Pons (tissue), 1 donor: ENCODE measurements at places on chromosomes 11 and 22.

DNA sequence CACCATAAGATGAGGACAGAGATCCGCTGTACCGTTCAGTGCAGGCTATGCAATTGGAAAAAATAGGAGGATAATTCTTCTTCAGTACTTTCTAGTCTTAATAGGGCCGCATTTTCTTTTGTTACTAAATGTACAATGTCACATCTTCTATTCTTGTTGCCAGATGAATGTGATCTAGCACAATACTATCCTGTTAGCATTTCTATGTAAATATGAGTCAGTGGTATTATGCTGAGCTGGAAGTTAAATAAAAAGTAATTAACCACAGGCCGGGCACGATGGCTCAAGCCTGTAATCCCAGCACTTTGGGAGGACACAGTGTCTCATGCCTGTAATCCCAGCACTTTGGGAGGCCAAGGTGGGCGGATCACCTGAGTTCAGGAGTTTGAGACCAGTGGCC is 24.4 kb upstream of the BIRC3 start:
- no peak for DNase-seq

DNA sequence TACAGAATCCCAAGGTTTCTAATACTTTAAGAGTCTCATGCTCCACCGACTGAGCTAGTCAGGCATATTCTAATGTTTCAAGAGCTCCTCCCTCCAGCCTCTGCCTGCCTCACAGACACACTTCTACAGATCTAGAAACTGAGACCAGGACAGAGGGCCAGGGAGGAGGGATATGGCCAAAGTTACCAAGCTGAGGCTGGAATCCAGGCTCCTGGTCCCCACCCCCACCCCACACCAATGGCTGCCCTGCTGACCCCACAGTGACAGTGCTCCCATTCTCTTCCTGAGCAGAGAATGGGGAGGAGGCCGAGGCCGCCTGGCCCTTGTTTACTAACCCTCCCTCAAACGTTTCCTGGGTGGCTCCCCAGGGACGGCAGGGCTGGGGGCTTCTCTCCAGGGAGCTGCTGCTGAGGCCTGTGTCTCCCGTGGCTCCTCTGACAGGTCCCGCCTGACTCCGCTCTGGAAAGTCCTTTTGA is 2.2 kb downstream of the PLEKHB1 start:
- peak; percentile 60 for DNase-seq

DNA sequence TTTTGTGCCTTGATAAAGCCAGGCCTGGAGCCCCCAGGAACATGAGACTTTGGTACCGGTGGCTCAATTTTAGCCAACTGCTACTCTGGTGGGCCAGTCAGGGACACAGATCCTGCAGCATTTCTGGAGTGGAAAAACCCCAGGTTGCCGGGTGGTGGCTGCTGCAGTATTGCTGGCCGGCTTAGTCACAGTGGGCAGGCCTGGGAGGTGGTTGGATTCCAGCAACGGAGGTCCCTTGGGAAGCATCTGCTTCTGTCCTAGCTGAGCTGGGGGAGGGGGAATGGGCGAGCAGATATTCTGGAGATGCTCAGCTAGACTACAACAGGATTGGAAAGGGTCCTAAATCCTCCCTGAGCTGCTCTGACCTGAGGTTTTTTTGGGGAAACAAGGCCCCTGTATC is 31.6 kb upstream of the ACCSL start:
- no peak for DNase-seq

DNA sequence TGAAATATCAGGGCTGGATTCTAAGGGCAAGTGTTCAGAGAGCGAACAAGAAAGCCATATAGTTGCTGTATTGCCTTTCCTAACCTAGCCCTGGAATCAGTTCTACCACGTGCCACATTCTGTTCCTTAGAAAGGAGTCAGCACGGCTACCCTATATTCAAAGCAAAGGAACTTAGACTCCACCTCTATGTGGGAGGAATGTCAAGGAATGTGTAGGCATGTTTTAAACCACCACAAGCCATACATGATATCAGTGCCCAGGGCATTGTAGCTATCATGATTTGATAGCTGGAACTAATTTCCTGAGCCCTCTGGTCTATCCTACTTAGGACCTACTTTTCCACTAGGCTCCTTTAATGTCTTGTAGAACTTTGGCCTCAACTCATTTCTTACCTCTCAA is 2.5 kb upstream of the EIF4ENIF1 start:
- DNase-seq = no peak

GRCh38 chr11:130145975-130146776 is 13.4 kb upstream of the ST14 start:
- no peak for DNase-seq

DNA sequence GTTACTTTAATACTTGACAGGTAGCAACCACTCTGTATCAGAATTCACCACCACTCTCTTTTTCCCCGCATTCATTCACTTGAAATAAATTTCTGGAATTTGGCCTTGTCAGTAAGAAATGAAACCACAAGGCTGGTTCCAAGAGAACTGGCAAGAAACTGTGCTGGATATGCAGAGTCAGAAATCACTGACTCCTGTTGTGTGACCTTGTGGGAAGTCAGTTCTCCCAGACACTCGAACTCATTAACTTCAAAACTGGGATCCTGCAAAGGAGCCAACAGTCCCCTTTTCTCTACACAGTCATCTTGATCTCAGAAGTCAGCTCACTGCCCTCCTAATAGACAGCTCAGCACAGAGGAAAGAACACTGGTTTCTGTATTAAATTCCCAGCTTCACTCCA is 142.7 kb downstream of the LRRC4C start:
- peak; percentile 32 for DNase-seq

DNA sequence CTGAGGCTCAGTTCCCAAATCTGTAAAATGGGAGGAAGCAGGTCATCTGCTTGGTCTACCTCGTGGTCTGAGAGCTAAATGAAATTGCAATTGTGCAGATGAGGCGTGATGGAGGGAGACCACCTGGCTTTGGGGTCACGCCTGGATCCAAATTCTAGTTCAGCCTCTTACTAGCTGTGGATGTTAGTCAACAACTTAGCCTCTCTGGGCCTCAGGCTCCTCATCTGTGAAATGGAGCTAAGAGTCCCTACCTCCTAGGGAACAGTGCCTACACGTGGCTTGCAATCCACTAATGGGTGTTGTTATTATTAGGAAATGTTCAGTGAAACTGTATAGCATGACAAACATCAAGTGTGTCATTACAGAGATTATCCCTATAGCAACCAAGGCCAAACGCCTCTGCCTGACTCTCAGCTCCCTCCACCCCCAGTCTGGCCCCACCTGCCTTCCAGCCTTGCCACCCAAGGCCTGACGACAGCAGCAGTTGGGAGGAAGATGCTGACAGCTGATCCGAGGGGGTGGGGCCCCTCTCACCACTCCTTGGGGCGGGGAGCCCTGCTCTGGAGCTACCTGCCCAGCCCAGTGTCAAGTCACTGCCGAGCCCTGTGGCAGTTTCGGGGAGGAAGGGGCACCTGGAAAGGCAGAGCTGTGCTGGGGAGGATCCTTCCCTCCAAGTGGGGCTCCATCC is 1.7 kb upstream of the RHOD start:
- DNase-seq = no peak

DNA sequence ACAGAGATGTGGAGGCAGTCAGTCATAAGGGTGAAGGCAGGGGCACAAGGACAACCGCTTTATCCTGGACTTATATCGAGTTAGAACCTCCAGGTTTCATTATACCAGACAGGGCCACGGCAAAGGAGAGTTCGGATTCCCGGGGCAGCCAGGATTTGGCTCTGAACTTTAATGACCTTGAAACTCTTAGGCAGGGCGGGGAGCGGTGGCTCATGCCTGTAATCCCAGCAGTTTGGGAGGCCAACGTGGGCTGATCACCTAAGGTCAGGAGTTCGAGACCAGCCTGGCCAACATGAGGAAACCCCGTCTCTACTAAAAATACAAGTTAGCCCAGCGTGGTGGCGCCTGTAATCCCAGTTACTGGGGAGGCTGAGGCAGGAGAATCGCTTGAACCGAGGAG is 1.1 kb upstream of the MYRF start:
- DNase-seq = no peak

- peak; percentile 59 for DNase-seq
Measured at GRCh38 chr22:28171115-28171514, 252.1 kb upstream of the PITPNB start.

DNA sequence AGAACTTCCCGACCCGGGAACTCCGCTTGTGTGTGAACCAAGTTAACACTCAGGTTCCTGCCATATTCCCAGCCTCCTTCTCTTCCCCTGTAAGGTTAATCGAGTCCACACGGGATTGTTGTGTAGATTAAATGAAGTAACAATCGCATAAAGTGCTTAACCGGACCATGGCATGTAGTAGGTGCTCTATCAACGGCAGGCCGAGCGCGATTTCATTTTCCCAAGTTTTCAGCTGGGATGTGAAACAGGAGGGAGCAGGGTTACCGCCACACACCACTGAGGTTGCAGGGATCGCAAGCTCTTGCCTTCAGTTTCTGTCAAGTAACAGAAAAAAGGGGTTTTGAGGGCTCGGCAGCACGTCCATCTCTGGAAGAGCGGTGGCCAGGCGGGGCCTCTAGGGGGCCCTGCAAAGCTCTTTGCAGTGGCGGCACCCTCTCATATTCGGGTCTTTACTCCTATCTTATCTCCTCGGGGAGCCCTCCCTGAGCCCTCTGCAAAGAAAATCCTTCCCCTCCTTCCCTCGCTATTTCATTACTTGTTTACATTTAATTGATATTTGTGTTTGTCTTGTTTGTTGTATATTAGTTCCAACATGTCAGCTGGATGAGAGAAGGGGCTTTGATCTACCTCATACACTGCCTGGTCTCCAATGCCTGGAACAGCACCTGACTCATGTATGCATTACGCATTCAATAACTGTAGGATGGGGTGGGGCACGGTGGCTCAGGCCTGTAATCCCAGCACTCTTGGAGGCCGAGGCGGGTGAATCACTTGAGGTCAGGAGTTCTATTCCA is 816 bp upstream of the PLEKHA7 start:
- peak; percentile 15 for DNase-seq

GRCh38 chr11:101407324-101407723 is 176.5 kb downstream of the TRPC6 start:
- DNase-seq = no peak

DNA sequence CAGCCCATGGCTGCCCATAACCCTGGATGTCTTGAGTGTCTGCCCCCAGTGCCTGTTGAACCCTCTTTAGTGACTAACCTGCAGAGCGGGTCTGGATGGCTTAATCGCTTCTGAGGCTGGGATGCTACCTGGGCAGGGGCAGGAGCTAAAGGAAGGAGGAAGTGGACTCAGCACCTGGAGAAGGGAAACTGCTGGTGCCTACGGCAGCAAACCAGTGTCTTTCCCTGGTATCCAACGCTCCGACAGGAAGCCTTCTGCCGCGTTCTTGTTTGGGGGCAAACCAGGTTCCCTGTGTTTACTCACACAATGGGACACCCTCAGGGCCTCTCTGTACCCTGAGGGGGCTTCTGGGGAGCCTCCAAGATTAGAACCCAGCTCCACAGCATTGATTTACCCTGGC is 38.1 kb upstream of the B3GAT1 start:
- DNase-seq = no peak

GRCh38 chr11:128669506-128670270 is 24.2 kb upstream of the FLI1 start:
- DNase-seq = no peak

- DNase-seq = no peak
Measured at GRCh38 chr11:12127206-12127898, 17.0 kb downstream of the MICAL2 start.

GRCh38 chr11:117421041-117421440 is 93.4 kb downstream of the CEP164 start:
- no peak for DNase-seq

- no peak for DNase-seq
Measured at GRCh38 chr11:4093519-4094347, 866 bp upstream of the RRM1 start.

GRCh38 chr22:26775394-26775793 is 118.0 kb downstream of the MIAT start:
- no peak for DNase-seq

DNA sequence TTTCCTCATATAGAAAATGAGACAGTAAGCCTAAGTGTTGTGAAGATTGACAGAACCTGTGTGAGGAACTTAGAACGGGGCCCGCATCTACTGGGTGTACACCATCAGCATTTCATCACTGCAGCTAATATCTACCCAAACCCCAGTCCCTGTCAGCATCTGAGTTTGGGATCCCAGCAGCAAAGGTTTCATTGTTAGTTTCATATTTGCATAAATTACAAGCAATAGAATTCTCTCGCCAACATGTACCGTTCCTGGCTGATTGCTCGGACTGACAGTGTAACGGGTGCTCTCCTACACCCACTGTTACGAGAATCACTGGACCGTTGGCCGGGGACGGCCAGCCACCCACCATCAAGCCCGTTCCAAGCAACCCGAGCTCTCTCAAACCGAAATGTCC is 10.4 kb upstream of the TMPRSS6 start:
- no peak for DNase-seq

DNA sequence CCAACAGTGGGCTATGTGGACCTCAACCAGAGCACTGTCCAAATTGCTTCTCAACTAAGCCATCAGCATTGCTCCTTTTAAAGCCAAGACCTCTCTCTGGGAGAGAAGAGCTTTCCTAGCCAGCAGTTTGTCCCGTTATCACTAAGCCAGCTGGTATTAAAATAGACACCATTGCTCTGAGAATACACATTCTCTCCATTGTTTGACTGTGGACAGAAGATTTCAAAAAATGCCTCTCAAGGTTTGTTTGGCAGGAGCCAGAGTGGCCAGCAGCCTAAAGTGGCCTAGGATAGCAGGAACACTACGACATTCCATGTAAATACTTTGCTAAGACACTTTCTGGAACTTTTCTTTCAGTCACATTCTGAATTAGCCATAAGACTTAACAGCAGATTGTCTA is 41.3 kb downstream of the EIF4ENIF1 start:
- DNase-seq = no peak

DNA sequence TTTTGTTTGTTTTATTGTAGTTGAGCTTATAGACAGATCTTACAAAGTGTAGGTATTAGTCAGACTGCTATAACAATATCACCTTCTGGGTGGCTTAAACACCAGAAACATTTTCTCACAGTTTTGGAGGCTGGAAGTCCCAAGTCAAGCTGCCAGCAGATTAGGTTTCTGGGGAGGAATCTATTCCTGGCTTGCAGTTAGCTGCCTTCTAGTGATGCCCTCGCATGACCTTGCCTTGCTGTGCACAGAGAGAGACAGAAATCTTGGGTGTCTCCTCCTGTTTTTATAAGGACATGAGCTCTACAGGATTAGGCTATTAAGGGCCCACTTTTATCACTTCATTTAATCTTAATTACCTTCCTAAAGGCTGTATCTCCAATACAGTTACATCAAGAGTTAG is 1635.2 kb downstream of the FAM181B start:
- peak; percentile 3 for DNase-seq

GRCh38 chr11:93289782-93290463 is 40.6 kb upstream of the DEUP1 start:
- DNase-seq = no peak
